ENCODE measurements at places on chromosomes 2 and 18. TPM values are rescaled to one million over a fixed set of nuclear protein-coding genes. Genes with fewer than 3 reads are reported as not detected.

The ERFE gene
- total RNA-seq, result 0.27 TPM

The TRAPPC12 gene
- 58.7 TPM for total RNA-seq

The IL1RL1 gene
- total RNA-seq, result 0.18 TPM

The FAM237A gene
- total RNA-seq, result not detected

The CCDC74B gene
- 0.72 TPM for total RNA-seq

The PTPRN gene
- 1.7 TPM for total RNA-seq
